HFFc6 (cell line): ENCODE measurements at places on chromosomes 11 and 22.

- H3K36me3 ChIP-seq, result no peaks in the 10 kb centered on the region; the same call in 1 of the 2 replicates
- H3K27me3 ChIP-seq, result no peaks in the 10 kb centered on the region
- DNase-seq, result no peak
- H3K4me3 ChIP-seq, result no peak overlapping the region
- H3K27ac ChIP-seq, result no peak overlapping the region
Observed at GRCh38 chr11:43135966-43136534, 175.7 kb upstream of the API5 start.

DNA sequence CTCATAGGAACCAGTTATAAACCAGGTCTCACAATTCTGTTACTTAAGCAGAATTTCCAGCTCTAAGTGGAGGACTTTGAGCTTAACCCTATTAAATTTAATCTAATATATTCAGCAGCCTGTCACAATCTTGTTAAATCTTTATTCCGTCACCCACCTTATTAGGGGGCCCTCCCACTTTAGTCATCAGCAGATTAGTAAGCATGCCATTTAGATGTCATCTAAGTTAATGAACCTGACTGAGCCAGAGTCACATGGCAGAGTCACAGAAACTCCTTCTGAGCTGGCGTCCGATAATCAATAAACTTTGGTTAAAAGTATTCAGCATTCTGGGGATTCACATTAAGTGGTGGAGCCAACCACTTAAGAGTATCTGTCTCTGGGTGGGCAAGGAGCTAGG, 35.1 kb downstream of the TTC12 start:
- no peak overlapping the region for H3K27ac ChIP-seq
- H3K36me3 ChIP-seq, result peaks cover 7% of the 10 kb centered on the region
- DNase-seq, result no peak
- H3K4me1 ChIP-seq, result no peaks in the 10 kb centered on the region

- no peaks in the 10 kb centered on the region for H3K4me1 ChIP-seq
- no peak overlapping the region for H3K27ac ChIP-seq
- H3K4me3 ChIP-seq, result no peak overlapping the region
- no peak for DNase-seq
- peaks cover 15% of the 10 kb centered on the region for H3K27me3 ChIP-seq
Observed at GRCh38 chr22:25563761-25564319, 635 bp upstream of the GRK3 start.

DNA sequence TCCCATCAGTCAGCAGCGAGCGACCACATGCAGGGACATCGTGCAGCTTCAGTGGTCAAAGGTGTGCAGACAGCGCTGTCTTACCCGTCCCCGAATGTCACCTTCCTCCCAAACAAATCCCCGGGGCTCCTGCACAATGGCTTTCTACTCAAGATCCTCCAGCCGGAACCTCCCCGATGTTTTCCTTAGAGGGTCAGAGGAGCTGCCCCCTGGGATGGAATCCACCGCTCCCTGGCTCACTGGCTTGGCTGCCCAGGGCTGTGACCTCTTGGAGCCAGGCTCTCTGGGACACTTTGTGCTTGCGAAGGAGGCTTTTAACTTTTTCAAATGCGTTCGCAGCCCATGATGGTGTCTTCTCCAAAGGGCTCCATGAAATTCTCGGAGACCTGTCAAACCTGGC, 17.3 kb upstream of the FGF19 start:
- H3K4me1 ChIP-seq, result peaks cover 5% of the 10 kb centered on the region
- DNase-seq, result no peak
- no peak overlapping the region for H3K4me3 ChIP-seq
- peaks cover 63% of the 10 kb centered on the region for H3K27me3 ChIP-seq
- no peaks in the 10 kb centered on the region for H3K36me3 ChIP-seq
